ENCODE measurements at places on chromosomes 6 and 20.

DNA sequence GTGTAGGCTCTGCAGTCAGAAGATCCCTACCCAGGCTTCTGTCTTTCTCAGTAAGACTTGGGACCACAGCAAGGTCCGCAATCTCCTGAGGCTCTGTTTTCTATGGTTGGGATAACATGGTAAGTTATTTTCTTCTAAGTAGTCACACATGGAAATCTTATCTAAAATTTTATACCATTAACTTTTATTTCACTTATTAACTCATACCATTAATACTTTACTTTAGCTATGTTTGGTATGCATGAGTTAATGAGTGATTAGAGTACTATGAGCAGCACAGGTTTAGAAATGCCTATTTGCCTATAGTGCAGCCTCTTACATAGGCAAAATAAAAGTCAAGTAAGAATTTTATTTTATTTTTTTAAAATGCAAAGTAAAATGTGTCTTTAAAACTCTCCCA, 27.2 kb downstream of the GINM1 start:
- DNase-seq, result no peak

DNA sequence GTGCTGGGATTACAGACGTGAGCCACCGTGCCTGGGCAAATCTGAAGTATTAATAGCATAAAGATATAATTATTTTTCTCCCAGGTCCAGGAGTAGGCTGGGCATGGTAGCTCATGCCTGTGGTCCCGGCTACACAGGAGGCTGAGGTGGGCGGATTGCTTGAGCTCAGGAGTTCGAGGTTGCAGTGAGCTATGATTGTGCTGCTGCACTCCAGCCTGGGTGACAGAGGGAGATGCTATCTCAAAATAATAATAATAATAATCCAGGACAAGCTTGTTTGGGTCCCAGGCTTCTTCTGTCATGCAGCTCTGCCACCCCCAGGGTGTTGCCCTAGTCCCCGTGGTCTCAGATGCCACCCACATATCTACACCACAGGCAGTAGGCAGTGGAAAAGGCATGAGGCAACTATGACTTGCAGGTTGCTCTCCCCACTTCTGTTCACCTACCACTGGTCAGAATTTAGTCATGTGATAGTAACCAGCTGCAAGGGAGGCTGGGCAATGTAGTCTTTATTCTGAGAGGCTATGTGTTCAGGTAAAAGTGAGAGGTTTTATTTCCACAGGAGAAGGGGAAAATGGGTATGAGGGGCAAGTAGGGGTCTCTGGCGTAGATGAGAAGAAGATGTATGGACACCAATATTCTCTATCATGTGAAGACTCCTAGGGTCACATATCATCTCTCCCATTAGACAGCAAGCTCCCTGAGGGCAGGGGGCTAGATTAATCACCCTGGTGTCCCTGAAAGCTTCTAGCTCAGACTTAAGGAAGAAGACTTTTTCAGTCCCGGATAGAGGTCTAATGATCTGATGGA, 25.7 kb downstream of the TCF15 start:
- DNase-seq, result no peak

- no peak for DNase-seq
These were observed 27.0 kb downstream of the OSBPL2 start for GRCh38 chr20:62265365-62265764.

GRCh38 chr6:146574211-146574610, 24.6 kb upstream of the ADGB start:
- DNase-seq, result no peak

DNA sequence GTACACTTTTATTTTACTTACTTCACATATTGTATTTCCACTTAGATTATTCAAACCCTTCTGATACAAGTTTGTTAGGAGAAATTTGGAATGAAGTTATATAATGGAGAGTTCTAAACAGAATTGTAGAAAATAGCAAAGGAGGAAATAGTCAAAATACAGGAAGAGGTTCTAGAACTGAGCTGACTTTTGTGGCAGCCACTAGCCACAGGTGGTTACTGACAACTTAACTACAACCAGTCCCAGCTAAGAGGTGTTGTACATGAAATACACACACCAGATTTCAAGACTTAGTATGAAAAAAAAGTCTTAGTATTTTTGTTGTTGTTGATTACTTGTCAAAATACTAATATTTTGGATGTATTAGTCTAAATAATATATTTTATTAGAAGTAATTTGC, 727.4 kb upstream of the CITED2 start:
- no peak for DNase-seq

DNA sequence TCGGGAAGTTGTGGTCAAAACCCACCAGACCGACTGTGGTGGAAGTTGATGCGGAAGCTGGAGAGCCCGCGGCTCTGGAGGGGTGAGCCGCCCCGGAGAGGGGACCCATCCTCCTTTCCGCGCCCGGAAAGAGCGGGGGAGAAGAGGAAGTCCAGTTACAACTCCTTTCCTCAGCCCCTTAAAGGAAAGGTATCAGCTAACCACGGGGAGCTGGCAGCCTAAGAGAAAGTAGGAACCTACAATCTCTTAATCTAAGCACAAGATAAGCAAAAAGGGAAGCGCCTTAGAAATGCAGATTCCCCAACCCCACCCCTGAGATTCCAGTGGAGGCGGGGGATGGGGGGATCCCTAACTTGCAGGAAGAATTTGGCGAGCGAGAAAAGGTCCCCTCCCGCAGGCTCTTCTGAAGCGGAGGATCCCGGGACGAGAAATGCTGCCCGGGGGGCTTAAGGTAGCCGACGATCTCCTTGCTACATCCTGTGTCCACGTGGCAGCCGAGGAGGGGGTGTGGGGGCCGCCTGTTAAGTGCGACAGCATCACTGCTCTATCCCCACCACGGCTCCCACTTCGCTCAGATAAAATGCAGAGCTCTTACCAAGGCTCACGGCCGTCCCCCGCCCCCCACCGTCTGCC, 87.5 kb downstream of the ZFP64 start:
- no peak for DNase-seq

DNA sequence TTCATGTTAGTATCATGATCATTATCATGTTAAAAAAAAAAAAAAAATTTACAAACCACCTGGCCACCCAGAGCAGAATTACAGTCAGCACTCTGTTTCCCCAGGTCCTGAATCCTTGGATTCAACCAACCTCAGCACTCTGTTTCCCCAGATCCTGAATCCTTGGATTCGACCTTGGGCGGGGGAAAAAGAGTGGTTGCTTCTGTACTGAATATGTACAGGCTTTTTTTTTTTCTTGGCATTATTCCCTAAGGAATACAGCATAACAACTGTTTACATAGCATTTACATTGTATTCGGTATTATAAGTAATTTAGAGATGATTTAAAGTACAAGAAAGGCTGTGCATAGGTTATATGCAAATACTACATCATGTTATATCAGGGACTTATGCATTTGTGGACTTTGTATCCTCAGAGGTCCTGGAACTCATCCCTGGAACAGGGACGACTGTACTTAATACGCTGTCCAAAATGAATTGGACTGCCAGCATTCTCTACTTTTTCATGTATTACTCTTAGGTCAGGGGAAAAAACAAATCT, 31.2 kb downstream of the GCNT2 start:
- no peak for DNase-seq

- DNase-seq, result no peak
These were observed 66.9 kb downstream of the IGF2R start for GRCh38 chr6:160035693-160036330.

- no peak for DNase-seq
These were observed 43.2 kb upstream of the SMIM8 start for GRCh38 chr6:87279196-87279595.

GRCh38 chr6:162147281-162147680, 580.3 kb downstream of the PRKN start:
- DNase-seq, result no peak

DNA sequence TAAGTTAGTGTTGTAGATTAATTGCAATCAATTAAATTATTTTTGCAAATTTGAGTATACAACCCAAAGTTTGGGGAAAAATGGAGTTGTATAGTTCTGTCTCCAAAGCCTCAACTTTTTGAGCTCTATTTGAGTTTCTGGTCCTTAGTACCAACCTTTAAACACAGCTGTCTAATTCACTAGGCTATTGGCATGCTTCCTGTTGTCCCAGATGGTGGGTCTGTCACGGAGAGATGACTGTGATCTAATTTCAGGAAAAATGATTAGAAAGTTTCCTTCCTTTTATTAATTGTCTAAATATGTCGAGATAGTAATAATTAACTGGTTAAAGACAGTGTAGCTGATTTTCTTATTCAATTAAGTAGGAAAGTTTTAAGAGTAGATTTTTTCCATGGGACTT, 109.6 kb downstream of the SCAF8 start:
- no peak for DNase-seq

DNA sequence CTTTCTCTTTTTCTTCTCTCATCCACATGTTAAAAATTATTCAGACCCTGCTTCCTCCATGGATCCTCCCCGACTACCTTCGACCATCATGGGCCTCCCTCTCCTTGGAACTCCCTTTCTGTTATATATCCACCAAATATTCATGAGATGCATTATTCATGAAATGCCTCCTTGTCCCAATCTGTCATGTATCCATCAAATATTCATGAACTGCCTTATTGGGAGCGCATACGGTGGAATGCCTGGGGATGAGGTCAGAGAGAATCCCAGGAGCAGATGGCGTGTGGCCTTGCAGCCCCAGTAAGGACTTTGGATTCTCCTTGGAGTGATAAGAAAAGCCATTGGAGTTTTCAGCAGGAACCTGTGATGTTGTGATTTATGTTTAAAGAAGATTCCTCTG, 97.0 kb downstream of the NRN1 start:
- no peak for DNase-seq
